ENCODE measurements at places on chromosomes 3 and 15.

- DNase-seq, result no peak
Observed at GRCh38 chr15:64148168-64148567, 3.4 kb upstream of the SNX22 start.

GRCh38 chr15:57305009-57305408 is 71.3 kb upstream of the CGNL1 start:
- no peak for DNase-seq

- no peak for DNase-seq
Observed at GRCh38 chr3:64916192-64916798, 228.5 kb upstream of the ADAMTS9 start.

GRCh38 chr3:64173563-64173962 is 51.7 kb downstream of the PRICKLE2 start:
- no peak for DNase-seq

- DNase-seq, result no peak
Observed at GRCh38 chr3:99637368-99638111, 854 bp upstream of the COL8A1 start.

DNA sequence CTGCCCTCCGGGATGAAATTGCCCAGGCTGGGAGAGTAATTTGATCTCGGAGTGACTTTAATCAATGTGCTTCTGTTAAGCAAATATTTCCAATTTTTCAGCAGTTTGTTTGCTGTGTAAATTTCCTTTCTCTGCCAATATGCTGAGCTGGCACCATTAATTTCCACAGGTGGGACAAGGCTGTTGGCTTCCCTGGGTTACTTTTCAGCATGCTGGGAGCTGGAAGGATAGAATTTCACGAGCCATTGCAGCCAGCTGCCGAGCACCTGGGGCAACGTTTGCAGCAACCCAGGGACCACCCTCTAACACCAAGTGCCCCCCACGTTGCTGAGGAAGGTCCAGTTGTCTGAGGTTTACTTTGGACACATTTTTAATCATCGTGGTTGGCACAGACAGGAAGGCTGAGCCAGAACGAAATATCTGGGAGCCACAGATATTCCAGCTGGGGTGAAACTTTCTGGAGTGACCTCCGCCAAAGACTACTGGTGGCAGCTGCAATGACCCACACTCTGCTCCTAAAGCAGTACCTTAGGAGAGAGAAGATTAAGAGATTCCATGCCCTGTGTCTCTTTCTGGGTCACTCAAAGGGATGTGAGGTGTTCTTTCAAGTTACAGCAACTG is 293.3 kb upstream of the RGMA start:
- DNase-seq, result no peak

DNA sequence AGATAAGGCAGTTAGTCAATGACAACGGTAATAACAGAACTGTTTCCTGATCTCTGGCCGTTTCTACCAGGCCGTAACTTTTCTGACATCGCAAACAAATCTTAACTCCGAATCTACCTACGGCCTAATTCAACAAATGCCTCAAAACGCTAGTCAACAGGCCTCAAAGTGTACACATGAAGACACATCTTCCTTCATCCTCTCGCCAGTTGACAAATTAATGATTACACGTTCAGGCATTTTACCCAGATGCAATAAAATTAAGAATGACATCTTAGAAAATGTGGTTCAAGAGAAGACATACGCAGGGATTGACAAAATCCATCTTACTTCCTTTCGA is 1.5 kb downstream of the SFMBT1 start:
- DNase-seq, result no peak

GRCh38 chr3:126952983-126953660 is 29.8 kb upstream of the PLXNA1 start:
- DNase-seq, result no peak

DNA sequence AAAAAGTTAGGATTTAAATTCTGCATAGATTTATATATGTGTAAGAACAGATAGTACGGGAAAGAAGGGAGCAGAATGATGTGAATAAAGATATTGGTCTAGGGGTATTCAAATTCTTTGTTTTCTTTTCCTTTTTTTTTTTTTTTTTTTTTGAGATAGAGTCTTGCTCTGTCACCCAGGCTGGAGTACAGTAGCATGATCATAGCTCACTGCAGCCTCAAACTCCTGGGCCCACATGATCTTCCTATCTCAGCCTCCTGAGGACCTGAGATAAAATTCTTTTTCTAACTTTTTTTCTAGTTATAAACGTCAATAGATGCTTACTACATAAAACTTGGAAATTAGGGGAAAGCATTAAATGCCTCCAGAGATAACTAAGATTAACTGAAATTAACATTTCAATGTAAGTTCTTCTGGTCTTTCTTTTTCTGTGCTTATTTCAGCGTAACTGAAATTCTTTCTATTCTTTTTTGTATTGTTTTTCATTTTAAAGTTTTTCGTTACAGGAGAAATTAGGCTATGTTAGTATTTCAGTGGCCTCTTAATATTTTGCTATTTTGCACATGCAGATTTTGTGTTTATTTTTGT is 29.2 kb downstream of the UBE2Q2 start:
- DNase-seq, result no peak

GRCh38 chr3:10251006-10251405 is 2.7 kb downstream of the TATDN2 start:
- DNase-seq, result no peak

DNA sequence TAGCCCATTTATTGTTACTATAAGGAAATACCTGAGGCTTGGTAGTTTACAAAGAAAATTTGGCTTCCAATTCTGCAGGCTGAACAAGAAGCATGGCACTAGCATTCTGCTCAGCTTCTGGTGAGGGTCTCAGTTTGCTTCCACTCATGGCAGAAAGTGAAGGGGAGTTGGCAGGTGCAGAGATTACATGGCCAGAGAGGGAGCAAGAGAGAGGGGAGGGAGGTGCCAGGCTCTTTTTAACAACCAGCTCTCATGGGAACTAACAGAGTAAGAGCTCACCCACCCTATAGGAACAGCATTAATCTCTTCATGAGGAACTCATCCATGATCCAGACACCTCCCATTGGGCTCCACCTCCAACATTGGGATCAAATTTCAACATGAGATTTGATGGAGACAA is 437.9 kb downstream of the CHL1 start:
- no peak for DNase-seq

- DNase-seq, result no peak
Observed at GRCh38 chr3:9501226-9501625, 52.4 kb downstream of the LHFPL4 start.

- DNase-seq, result no peak
Observed at GRCh38 chr3:125108833-125109535, 53.2 kb upstream of the HEG1 start.

- no peak for DNase-seq
Observed at GRCh38 chr3:112007633-112008032, 8.9 kb downstream of the TAGLN3 start.

- no peak for DNase-seq
Observed at GRCh38 chr15:69912116-69912515, 185.6 kb downstream of the TLE3 start.

- DNase-seq, result no peak
Observed at GRCh38 chr3:110267304-110267845, 804.2 kb upstream of the NECTIN3 start.

DNA sequence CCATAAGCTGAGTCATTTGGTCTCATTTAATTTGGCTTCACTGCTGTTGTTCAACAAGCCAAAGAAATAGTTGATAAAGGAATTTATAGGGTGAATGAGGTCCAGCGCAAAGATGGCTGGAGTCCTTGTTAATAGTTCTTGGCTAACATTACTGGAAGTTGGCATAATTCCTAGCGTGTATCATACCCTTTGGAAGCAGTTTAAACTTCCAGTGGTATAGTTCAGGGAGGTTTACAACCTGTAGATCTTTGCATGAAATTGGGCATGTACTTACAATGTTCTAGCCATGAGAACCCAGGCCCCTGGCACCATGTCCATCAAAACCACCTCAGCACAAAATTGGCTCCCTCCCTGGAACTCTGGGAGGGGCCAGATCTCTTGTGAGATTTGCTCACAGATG is 380.8 kb downstream of the LRTM1 start:
- no peak for DNase-seq

DNA sequence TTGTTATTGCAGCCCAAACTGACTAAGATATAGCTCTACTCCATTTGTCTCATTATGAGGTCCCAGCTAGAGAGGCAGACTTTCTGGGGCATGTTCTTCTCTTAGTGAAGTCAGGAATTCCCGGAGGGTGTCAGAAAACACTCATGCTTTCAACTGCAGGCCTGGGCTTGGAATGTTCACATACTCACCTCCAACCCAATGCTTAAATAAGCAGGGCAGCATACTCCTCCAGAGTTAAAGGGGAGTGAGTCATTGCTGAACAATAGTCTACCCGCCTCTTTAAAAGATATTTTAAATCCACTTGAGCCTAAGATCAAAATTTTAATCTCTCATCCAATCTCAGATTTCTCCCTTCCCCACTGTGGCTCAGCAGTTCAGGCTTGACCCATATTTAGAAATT is 167.8 kb upstream of the DPH6 start:
- no peak for DNase-seq

DNA sequence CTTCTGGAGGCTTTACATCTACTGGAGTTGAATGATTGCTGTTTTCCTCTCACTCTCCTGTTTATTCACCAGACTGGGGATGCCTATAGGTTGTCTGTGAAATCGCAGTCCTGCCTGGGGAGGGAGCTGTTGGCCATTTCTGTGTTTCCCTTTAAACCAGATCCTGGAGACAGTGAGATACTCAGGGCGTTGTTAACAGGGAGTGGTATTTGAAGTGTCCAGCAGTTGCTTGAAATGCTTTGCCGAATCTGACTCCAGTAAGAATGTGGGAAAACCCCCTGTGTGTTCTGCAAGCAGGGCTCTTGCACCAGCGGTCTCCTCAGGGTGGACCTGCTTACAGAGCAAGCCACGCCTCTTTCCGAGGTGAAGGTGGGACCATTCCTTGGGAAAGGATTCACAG is 4.3 kb upstream of the LRRK1 start:
- DNase-seq, result no peak

GRCh38 chr3:88573472-88573871 is 423.7 kb downstream of the C3orf38 start:
- no peak for DNase-seq

- DNase-seq, result no peak
Observed at GRCh38 chr3:30890907-30891306, 3.6 kb downstream of the GADL1 start.

DNA sequence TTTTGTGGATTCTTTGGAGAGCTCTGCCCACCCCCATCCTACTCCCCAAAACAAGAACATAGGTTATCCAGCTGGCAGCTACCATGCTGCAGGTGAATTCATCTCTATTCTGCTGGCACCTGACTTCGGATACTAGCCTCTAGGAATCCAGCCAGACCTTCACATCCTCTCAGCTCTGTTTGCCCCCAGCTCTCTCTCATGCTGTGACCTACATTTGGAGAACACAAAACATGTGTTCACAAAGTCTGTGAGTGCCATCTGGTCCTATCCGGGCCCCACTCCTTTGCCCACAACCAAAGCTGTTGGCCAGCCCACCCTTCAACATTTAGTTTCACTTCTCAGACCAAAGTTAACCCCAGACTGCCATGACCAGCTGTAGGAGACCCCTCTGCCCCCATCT is 89.4 kb upstream of the C3orf80 start:
- no peak for DNase-seq

GRCh38 chr15:52678468-52679231 is 538 bp downstream of the ATOSA start:
- DNase-seq, result peak; percentile 73

DNA sequence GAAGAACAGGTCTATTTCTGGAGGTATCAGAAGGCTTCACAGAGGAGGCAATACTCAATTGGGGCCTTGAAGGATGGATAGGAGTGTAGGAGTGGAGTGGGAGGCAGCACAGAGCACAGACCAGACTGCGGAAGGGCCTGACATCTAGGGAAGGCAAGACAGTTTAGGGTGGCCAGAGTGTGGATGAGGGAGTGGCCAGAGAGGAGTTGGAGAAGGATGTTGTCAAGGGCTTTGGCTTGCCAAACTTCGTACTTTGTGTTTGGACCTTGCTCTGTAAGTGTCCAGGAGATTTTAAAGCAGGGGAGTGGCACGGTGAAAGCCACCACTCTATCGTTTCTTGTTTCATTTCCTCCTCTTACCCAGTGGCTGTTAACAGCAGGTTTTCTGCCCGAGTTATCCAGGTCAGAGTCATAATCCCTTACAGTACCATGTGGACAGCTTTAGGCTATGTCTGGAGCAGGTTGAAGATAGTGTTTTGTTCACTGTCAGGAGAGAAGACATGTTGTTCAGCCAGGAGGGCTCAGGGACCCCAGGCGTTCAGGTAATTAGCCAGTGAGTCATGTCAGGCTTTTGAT is 12.3 kb downstream of the SMAD3 start:
- no peak for DNase-seq

DNA sequence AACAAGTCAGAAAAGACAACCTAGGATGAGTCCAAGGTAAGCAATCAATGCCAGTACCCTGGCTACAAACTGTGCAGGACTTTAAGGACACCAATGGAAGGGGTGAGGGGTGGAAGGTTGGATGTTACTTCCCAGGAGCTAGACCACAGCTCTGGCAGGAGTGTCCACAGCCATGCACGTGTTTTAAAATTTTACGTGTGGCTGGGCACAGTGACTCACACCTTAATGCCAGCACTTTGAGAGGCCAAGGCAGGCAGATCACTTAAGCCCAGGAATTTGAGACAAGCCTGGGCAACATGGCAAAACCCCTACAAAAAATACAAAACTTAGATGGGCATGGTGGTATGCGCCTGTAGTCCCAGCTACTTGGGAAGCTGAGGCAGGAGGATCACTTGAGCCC is 14.7 kb upstream of the HDC start:
- DNase-seq, result no peak

GRCh38 chr3:168117853-168118313 is 22.2 kb upstream of the GOLIM4 start:
- DNase-seq, result no peak

DNA sequence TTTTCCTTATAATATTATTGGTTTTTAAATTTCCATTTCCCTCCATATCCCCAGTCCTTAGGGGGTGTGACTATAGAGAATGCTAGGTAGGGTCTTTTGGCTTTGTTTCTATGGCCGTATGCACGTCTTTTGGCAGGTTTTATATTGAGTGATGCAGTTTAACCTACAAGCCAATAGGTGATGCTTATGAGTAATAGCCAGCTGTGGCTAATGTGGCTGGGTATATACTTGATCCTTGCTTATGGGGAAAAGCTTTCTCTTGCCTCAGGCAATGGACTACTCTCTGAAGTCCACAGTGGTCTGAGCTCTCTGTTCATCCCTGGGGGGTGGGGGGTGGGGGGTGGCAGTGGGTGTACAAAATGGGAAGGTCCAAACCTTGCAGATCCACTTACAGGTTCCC is 223.9 kb downstream of the MFSD1 start:
- DNase-seq, result no peak

DNA sequence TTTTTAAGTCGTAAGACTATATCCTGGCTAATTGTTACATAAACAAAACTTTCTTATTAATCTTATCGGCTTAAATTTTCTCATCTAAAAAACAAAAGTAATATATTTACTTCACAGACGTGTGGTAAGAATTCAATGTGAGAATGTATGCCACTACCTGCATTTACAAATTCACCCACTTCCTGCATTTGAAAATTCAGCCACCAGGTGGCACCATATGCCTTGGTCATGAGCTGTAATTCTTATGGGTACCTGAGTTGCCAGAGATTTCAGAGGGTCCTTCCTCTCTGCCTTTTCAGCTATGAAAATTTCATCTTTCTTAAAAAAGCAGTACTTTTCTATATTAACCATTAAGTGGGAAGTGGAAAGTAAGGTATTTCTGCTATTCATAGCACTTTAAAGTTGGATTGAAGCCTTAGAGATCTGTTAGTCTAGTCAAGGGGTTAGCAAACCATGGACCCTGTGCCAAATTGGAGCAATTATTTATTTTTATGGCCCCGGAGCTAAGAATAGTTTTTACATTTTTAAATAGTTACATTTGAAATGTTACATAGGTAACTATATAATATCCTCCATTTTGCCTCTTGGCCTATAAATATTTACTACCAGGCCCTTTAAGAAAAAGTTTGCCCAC is 127.8 kb downstream of the HCN4 start:
- no peak for DNase-seq

Measured in anterior cingulate cortex (tissue), 58 donors.